ENCODE measurements at places on chromosomes 2 and 18.
A peak's percentile ranks its signal among the peaks of the same experiment; 100 is the strongest.

- ATAC-seq = no peak
Observed at GRCh38 chr2:234451852-234452625, 44.8 kb downstream of the ARL4C start.

DNA sequence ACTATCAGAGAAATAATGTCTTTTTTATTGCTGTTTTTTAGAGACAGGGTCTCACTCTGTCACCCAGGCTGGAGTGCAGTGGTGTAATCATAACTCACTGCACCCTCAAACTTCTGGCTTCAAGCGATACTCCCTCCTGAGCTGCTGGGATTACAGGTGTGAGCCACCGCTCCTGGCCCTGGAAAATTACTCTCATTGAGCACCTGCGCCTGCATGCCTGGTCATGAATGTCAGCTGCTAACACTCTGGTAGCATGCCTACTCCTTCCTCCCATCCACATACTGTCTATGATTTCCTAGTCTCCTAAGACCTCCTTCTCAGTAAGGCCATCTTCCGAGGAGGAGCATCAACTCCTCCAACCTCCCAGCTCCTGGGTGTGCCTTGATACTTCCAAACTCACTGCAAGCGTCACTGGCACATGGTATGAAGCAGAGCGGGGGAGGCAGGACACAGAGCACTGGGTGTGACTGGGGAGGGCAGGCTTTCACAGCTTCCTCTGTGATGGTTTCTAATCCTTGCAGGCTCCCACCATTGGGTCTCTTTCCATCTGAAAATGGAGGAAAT is 1.6 kb upstream of the MAP2 start:
- ATAC-seq = no peak

GRCh38 chr2:162579986-162580385 is 236.1 kb downstream of the GCA start:
- no peak for ATAC-seq

- ATAC-seq = peak; percentile 71
Observed at GRCh38 chr2:100924520-100925451, 77.3 kb upstream of the RPL31 start.

DNA sequence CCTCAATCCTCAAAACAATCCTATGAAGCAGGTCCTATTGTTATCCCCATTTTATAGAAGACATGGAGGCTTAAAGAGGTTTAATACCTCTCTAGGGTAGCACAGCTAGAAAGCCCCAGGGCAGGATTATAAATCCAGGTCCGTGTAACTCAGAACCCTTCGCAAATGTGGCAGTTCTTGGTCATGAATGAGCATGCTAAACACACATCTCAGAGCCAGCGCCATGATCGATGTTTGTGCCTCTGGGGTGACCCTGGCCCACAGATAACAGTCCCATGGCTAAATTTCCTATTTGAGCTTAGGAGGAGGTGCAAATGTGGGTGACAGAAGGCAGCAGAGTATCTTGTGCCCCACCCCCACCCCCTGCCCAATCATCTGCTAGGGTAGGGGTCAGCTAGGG is 17.5 kb downstream of the DNMT3A start:
- ATAC-seq = no peak

DNA sequence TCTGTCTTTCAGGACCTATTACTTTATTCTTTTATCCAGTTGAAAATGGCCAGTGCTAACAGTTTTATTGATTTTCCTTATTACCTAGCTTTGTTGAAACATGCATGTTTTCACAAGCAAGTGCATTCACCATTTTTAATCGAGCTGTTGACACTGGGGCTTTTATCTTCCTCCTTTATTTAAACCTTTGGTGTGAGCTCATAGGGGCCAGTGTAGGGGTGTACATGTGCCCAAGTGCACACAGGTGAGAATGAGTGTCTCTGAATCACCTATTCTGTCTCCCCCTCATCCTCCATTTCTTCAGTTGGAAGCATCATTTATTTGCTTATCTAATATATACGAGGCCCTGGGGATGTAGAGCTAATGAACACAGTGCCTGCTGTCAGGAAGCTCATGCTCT is 199.1 kb downstream of the PRKCE start:
- ATAC-seq = no peak

- ATAC-seq = peak; percentile 60
Observed at GRCh38 chr2:158841850-158842249, 46.7 kb downstream of the DAPL1 start.

DNA sequence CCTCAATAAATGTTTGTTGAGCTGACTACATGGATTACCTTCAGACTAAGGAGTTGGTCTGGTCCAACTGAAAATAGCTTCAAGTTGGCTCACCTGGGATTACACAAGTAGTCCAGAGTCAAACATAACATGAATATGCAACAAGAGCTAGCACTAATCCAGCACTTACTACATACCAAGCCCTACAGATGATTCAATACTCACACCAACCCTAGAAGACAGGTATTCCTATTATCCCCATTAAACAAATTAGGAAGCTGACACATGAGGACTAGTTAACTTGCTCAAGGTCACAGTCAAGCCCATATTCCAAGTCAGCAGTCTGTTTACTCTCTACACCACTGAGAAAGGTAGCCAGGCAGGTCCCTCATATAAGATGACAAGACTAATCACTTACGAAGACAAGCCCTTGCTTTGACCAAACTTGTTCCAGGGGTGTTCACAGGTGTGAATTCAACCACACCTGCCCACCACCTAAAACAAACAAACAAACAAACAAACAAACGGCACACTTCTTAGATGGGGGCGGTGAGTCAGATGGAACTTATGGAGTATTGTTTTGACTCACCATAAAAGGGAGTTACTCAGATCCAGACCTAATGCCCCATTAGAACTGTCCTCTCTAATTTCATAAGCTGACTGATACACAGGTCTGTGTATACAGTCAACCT is 29.1 kb downstream of the TMEM131 start:
- no peak for ATAC-seq

- ATAC-seq = no peak
Observed at GRCh38 chr2:89841476-89841840, 1150.0 kb downstream of the RPIA start.

DNA sequence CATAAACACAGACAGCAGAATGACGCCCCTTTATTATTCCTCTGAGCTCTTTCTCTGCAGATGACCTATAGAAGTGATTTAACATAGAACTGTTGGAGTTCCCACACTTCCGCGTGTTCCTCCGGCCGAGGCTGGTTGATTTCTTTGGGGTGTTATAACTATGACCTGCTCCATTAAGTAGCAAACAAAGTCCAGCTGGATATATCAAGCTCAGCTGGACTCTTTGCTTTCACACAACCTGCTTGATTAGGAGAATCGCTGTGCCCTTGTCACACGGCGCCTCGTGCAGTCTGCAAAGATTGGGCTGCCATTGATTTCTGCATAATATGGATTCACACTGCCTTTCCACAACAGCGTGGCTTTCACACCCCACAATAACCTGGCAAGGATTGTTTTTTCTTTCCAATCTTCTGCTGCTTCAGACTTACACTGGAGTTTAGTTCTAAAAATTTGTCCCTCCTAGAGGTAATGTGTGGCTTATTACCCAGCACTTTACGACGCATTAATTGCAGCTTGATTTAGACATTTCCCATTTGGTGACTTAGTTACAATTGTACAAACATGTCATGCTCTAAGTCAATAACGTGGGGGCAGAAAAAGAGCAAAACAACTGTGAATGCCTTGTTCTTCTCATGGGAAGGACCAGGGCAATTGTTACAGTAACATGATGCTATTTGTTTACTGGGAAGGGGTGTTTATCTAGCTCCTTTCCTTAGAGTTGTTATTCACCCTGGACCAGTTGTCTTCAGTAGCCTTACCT is 485.7 kb downstream of the TXNL1 start:
- ATAC-seq = no peak

DNA sequence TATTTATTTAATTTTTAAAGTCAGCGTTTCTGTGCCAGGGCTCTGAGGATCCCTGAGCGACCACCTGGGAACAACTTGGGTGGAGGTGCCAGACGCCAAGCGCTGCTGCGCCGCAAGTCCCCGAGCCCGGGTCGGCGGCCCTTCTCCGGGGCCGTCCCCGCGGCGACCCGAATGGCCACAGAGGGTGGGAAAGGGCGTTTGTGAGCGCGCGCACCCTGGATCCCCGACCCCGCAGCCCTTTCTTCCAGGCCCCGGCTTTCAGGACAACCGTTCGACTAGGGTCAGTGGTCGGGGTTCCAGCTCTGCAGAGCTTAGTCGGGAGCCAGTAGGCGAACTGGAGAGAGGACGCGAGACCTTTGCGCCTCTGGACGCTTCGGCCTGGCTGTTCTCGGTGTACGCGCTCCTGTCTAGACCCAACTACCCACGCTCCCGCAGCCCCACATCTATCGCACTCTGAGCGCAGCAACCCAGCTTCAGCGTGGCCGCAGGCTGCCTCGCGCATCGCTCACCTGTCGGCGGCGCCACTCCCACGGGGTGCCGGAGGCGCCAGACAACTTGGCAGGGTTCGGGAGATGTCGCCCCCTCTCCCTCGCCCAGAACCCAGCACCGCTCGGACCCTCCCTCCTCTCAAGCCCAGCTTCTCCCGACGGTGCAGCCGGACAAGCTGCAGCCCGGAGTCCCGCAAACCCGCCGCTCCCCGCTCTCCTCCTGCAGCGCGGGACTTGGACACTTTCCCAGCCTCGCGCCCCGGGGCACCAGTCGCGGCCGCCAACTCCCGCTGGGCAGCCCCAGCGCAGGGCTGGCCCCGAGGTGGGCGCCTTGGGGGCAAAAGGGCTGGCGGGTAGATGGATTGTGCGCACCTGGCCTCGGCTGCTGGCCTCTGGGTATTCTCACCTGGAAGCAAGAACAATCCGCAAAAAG is 758 bp downstream of the LYPD1 start:
- ATAC-seq = no peak

DNA sequence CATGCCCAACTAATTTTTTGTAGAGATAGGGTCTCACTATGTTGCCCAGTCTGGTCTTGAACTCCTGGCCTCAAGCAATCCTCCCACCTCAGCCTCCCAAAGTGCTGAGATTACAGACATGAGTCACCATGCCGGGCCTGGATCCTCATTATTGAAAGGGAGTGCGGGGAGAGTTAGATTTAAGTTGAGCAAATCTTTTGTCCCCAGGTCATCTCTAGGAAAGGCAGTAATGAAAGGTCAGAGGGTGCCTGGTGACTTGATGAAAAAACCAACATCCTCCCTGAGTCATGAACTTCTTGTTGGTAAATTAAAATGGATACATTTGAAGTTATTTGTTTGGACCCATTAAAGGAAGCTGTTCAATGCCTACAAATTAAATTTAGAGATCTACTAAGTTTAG is 25.1 kb downstream of the STAT4 start:
- no peak for ATAC-seq

DNA sequence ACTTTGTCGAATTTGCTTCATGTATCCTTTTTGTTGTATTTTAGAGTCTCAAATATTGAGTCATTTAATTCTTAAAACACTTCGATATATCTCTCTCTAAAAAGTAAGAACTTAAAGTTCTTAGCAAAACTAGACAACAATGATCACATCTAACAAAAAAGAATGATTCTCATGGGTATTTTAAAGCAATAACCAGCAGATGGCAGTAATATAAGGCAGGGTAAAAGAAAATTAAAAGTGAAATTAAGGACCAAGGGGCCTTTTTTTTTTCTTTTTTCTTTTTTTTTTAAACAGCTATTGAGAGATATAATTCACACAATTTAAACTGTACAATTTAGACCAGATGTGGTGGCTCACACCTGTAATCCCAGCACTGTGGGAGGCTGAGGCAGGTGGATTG is 9.9 kb upstream of the AOX1 start:
- no peak for ATAC-seq

GRCh38 chr18:4308576-4308975 is 146.5 kb downstream of the DLGAP1 start:
- ATAC-seq = no peak

- no peak for ATAC-seq
Observed at GRCh38 chr2:211957799-211958198, 580.8 kb downstream of the ERBB4 start.

DNA sequence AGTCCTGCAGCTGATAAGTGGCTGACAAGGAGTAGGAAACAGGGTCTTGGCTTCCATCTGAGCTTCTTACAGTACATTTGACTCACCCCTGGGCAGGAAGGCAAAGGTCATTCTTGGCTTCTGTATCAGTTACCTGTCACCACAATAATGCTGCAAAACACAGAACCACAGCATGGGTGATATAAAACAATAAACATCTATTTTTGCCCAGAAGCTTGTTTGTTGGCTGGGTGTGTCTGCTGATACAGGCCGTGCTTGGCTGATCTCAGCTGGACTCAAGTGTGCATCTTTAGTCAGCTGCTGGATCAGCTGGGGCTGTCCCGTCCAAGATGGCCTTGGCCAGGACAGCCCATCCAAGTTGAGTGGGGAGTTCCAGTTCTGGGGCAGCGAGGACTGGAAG is 34.7 kb downstream of the ONECUT2 start:
- no peak for ATAC-seq

DNA sequence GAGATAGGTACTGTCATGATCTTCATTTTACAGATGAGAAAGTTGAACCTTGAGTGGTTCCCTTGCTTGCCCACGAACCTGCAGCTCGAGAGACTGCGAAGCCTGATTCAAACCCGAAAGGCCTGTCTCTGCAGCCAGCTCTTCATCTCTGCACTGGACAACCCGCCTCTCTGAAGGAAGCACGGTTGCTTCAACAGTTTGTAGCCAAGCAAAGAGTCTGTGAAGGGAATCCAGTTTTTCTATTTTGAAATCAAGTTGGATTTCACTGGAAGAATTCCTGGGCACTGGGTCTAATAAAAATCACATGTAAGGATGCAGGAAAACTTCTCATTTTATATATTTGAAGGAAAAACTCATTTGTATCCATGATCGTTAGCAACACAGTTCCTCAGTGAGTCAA is 21.3 kb upstream of the ICOS start:
- no peak for ATAC-seq

- no peak for ATAC-seq
Observed at GRCh38 chr18:51398104-51398503, 200.6 kb upstream of the MEX3C start.

Measured in gastroesophageal sphincter (tissue), 4 donors.